Tibial nerve (tissue), 4 donors: ENCODE measurements at places on chromosomes 6 and 20.

GRCh38 chr6:133724726-133725125 lies 164.2 kb upstream of the TCF21 start:
- DNase-seq, result no peak

- DNase-seq, result no peak
Measured at GRCh38 chr6:51559059-51559458, 528.4 kb downstream of the PKHD1 start.

GRCh38 chr6:140105857-140106256 lies 731.4 kb upstream of the CITED2 start:
- no peak for DNase-seq

- DNase-seq, result no peak
Measured at GRCh38 chr6:141165002-141165665, 967.6 kb upstream of the GJE1 start.

GRCh38 chr6:6221787-6222535 lies 98.5 kb downstream of the F13A1 start:
- DNase-seq, result no peak

GRCh38 chr6:158373214-158373613 lies 60.9 kb downstream of the TULP4 start:
- DNase-seq, result no peak

DNA sequence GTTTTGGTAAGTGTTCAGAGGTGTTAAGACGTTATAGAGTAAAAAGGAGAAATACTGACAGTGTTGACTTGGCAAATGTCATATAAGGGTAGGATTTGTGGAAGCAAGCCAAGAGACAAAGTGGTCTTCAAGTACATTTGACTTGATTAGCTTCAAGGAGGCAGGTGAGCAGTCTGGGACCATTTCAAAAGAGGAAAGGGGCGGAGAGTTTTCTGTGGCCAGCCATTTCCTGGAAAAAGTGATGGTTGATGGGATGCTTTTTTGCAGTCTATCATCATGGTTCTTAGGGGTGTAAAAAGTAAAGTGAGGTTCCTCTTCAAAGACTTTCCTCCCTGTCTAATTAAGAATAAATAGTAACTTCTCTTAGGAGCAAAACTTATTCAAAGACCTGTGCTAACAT lies 28.7 kb downstream of the FKBP1A start:
- DNase-seq, result no peak

DNA sequence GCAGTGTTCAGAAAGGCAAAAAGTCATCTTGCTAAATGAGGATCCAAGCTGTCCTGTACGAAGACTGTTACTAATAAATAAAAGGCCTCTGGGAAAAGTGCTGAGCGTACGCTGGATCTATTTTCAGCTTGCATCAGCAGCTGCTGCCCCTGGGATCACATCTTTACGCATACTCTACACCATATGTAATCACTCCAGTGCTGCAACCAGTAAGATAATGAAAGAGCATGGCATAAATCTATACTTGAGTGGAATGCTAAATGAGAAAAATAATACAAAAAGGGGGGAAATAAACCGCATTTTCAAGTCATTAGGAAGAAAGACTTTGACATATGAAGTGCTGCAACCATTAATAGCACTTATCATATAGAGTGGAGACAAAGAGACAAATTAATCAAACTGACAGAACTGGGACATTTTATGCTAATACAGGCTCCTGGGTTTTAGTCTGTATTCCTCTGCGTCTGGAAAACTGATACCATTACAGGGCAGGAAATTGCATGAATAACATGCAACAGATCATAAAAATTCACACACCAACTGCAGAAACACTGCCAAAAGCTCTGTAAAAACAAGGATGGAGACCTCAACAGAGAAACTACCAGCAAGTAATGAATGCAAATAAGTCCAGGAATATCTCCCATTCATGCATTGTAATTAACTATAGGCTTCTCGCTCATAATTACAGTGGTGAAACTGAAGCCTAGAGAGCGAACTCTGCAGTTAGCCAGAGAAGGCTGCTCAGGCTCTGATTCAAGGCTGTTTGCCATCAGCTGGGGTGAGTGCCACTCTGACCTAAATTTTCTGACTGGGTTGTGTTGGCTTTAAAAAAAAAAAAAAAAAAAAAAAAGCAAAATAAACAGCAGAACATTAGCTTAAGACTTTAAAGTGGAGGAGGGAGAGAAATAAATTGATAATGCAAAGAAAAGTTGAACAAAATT lies 83.8 kb downstream of the GJA10 start:
- no peak for DNase-seq

- no peak for DNase-seq
Measured at GRCh38 chr6:16849280-16849987, 88.2 kb upstream of the ATXN1 start.

DNA sequence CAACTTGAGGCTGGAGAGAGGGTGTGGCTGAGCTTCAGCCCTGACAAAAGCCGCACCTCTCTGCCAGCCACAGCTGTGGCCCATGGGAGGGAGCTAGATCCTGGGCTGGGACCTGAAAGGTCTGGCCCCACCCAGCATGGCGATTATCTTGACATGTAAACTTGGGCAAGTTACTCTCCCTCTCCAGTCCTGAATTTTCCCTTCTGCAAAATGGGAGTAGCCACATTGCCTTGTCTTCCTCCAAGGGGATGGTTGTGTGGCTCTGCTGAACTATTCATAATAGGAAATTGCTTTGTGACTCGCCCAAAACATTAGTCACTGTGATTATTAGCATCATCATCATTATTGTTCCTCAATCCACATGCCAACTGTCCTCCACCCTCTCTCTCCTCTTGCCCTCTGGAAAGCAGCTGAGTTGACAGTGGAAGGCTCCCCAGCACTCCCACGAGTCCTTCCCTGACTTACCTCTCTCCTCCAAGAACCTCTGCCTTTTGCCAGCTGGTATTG lies 23.0 kb upstream of the RBPJL start:
- no peak for DNase-seq

GRCh38 chr20:48425817-48426612 lies 401.8 kb downstream of the PREX1 start:
- DNase-seq, result no peak

DNA sequence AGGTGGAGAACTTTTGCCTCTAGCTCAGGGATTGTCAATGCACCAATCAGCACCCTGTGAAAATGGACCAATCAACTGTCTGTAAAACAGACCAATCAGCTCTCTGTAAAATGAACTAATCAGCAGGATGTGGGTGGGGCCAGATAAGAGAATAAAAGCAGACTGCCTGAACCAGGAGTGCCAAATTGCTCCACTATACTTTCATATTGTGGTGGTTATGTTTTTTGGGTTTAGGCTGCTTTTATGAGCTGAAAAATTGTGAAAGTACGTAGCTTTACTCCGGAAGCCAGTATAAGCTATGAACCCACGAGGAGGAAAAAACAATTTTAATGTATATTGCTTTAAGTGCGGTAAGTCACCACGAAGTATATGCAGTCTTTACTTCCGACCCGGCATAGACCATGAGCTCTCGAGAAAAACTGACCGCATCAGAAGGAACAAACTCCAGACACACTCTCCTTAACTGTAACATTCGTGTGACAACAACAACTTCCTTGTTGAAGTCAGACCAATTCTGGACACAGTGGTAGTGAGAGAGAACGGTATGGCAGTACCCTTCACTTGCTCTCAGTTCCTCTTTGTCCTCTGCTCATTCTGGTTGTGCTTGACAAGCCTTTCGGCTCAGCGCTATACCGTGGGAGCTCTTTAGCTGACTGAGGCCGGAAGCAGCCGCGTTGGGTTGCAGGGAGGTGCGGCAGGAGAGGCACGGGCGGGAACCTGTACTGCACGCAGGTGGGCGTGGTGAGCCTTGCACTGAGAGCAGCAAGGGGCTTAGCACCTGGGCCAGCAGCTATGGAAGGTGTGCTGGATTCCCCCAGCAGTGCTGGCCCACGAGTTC lies 81.9 kb upstream of the E2F3 start:
- no peak for DNase-seq

DNA sequence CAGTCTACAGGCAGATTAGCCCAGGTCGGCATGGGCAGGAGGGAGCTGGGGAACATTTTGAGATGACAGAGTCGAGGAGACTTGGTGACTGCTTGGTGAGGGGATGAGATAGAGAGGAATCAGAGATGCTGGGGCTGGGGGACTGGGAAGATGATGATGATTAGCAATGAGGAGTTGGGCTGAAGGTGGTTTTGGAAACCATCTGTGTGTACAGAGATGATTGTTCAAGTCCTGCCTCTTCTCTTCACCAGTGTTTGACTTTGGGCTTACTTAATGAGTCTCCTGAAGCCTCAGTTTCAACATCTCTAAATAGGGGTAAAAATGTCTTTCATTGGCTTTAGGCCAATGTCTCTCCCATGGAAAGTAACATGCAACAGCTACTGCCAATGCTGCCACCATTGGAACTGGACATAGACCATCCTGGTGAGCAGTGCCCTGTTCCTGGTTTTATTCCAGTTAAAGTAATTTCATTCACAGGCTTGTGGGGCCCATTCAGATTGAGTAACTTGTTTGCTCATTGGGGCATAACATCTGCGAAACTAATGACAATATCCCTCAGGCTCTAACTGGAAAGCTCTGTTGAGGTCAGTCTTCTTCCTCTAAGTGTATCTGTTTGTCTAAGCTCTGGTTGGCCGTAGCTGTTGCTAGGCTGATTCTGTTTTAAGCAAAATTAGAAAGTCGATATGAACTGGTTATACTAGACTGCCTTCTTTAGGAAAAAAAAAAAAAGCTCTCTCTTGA lies 99.1 kb downstream of the ARMC2 start:
- no peak for DNase-seq

- DNase-seq, result no peak
Measured at GRCh38 chr6:18262702-18263417, 1.5 kb downstream of the DEK start.

DNA sequence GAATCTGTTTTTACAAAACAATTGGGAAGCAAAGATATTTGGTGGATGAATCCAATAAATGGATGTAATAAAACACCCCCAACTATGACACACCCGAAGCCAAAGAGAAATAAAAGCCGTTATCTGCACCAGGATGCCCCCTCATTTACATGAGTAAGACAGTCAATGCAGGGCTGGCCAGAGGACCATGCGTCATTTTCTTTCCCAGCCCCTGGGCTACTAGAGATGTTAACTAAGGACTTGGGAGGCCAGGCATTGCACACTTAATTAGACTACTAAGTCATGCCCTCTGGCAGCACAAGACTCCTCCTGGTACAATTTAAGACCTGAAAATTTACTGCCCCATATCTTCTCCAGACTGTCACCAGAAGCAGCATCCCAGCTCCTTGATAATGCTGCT lies 3.2 kb downstream of the LEMD2 start:
- DNase-seq, result no peak

- no peak for DNase-seq
Measured at GRCh38 chr6:121540210-121540609, 104.8 kb downstream of the GJA1 start.

DNA sequence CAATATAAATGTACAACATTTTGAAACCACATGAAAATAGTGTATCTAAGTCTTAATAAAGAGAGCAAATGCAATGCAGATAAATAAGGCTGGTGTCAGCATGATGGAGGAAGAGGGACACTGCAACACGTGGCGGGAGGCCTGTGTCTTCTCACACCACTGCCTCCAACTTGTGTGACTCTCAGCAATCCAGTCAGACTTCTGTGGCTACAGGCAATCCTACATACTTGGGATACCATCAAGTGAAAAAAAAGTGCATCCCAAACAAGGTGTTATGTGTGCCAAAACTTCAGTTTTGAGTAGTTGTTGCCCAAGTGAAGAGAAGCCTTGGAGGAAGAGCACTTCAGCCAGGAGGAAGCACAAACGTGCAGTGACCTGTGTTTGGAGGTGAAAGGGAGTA lies 68.6 kb downstream of the PKIB start:
- DNase-seq, result no peak

DNA sequence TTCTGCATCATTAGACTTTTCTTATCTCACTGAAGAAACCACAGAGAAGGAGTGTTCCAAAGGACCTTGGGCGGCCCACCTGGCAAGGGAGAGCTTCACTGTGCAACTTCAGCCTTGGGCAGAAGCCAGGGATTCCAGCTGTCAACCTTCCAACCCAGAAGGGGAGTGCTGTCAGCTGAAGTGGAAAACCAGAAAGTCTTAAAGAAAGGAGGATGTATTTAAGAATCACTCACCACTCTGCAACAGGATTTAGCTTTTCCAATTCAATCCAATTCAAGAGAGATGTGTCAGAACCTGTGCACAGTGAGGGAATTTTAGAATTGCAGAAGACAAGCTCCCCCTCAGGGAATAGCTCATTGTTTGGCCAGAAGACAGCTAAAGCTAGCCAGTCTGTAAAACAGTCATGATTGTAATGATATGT lies 553.7 kb downstream of the CD83 start:
- DNase-seq, result no peak

GRCh38 chr20:63698739-63699465 lies 2.5 kb downstream of the TNFRSF6B start:
- DNase-seq, result no peak

GRCh38 chr6:113122060-113122459 lies 735.1 kb upstream of the MARCKS start:
- no peak for DNase-seq

GRCh38 chr20:25461786-25462545 lies 54.5 kb downstream of the GINS1 start:
- DNase-seq, result no peak

- DNase-seq, result no peak
Measured at GRCh38 chr20:535958-536357, 7.6 kb downstream of the CSNK2A1 start.

GRCh38 chr6:44561060-44561623 lies 173.6 kb downstream of the CDC5L start:
- DNase-seq, result no peak

DNA sequence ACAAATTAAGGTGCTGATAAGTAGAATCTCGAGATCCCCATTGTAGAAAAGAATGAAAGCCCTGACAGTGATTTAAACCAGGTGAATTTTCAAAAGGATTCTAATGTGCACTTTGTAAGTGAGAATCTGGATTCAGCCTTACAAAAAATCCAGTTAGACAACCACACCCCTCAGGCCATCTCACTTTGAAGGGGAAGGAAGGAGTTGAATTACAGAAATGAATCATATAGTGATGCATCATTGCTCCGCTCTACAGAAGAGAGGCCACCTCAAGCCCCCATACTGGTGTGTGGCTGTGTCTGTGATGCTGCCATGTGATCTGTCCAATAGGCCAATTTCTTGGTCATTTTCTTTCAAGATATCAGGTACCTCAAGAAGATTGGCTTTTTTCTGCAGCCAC lies 85.5 kb upstream of the NT5E start:
- DNase-seq, result no peak

GRCh38 chr20:50624351-50625016 lies 66.9 kb downstream of the RIPOR3 start:
- no peak for DNase-seq

GRCh38 chr6:155782320-155782731 lies 326.7 kb upstream of the NOX3 start:
- DNase-seq, result no peak

DNA sequence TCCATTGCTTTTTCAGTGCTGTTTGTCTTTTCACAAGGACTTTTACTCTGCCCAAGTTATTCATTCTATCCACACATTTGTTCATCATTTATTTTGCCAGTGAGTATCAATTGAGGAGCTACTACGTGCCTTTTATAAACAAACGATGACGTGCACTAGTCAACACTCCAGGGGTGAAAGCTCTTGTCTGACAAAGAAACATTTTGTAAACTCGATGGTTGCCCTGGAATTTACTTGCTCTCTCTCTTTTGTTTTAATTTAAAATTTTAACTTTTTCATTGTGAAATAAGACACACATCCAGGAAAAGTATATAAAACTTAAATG lies 8.3 kb upstream of the MRPS18A start:
- no peak for DNase-seq

- DNase-seq, result no peak
Measured at GRCh38 chr6:159061805-159062563, 17.2 kb upstream of the TAGAP start.
